ENCODE measurements at places on chromosomes 4 and X.

GRCh38 chrX:80423744-80424143 is 3.5 kb downstream of the TENT5D start:
- DNase-seq: no peak

GRCh38 chr4:22202246-22202974 is 253.8 kb upstream of the KCNIP4 start:
- no peak for DNase-seq

DNA sequence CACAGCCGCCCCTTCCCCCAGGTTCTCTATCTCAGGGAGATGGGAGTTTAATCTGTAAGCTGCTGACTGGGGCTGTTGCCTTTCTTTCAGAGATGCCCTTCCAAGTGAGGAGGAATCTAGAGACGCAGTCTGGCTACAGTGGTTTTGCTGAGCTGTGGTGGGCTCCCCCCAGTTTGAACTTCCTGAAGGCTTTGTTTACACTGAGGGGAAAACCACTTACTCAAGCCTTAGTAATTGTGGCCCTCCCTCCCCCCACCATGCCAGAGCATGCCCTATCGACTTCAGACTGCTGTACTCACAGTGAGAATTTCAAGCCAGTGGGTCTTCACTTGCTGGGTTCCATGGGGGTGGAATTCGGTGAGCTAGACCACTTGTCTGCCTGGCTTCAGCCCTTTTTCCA is 131.3 kb downstream of the FAAH2 start:
- DNase-seq: no peak

DNA sequence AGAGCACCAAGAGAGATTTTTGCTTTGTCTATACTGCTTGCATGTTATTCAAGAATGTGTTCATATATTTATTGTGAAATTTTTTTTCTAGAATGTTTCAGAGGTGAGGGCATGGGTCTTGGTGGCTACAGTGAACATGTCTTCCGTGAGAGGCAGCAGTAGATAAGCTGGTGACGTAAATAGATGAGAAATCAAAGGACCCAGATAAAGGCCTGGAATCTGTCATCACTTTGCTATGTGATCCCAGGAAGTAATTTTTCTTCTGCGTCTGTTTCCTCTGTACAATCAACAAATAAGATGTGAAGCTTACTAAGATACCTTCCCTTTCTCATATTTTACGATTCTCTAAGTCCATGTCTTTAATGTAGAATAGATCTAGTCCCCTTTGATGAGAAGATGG is 129.1 kb downstream of the COL4A6 start:
- no peak for DNase-seq

DNA sequence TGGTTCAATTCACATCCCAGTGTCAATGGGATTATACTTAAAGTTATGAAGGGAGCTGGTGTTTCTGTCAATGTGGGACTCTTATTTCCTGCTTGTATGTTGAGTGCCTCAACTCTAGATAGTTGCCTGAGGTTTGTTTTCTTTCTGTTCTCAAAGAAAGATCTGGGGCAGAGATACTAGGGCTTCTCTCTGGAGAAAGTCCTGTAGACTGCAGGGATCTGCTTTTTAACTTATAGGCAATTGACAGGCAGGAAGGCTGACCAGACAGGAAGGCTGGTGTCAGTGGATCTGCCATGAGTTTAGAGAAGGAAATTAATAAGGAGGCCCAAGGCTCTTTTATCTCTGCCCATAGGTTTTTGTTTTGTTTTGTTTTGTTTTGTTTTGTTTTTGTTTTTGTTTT is 64.0 kb upstream of the PRKX start:
- DNase-seq: no peak

GRCh38 chrX:112808007-112808406 is 32.6 kb downstream of the AMOT start:
- no peak for DNase-seq

GRCh38 chr4:114163051-114163450 is 183.6 kb upstream of the ARSJ start:
- DNase-seq: no peak

DNA sequence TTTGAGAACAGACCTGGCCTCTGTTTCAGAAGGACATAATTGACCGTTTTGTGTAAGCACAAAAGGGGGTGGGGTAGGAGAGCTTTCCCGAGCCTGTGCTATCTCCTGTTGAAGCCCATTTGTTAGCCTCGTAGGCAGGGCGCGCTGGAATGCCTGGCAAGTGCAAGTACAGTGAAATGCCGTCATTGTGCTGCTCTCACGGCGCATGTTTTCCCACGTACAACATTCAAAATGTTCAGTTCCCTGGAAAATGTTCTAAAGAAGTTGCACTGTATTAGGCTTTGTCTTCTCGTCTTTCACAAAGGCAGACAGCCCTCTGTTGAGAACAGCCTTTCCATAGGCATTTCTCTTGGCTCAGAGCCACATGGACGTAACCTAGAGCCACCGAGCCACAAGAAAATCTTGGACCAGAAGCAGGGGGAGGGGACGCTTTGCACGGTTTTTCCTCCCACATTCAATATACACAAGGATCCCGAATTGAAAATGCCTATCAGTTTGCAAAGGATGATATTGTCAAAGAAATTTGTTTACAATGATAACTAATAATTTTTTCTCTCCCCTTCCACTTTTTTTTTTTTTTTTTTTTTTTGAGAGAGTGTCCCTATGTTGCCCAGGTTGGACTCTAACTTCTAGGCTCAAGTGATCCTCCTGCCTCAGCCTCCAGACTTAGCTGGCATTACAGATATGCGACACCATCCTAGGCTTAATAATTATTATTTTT is 54.6 kb upstream of the RAPGEF2 start:
- DNase-seq: no peak

DNA sequence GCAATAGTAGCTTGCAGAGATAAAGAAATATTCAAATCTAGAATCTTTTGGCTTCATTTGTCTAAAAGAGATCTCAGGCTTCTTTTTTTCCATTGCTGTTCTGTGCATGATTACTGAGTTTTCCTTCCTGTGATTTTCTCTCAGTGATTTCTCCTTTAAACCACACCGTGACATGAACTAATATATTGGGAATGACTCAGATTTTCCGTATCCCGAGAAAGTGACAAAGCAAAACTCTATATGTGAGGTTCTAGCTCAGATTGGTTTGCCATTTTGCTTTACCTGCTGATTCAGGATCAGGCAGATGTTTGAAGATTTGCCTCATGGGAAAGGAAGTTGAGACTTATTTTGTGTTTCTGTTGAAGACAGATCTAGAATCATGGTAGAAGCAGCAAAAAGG is 59.4 kb downstream of the MTHFD2L start:
- no peak for DNase-seq

GRCh38 chr4:120664851-120665250 is 257.7 kb downstream of the PRDM5 start:
- DNase-seq: no peak

GRCh38 chr4:73687421-73687820 is 52.9 kb upstream of the CXCL8 start:
- no peak for DNase-seq

GRCh38 chr4:69816236-69816635 is 43.7 kb downstream of the SULT1E1 start:
- DNase-seq: no peak

GRCh38 chr4:52059372-52059771 is 8.3 kb downstream of the SPATA18 start:
- no peak for DNase-seq

DNA sequence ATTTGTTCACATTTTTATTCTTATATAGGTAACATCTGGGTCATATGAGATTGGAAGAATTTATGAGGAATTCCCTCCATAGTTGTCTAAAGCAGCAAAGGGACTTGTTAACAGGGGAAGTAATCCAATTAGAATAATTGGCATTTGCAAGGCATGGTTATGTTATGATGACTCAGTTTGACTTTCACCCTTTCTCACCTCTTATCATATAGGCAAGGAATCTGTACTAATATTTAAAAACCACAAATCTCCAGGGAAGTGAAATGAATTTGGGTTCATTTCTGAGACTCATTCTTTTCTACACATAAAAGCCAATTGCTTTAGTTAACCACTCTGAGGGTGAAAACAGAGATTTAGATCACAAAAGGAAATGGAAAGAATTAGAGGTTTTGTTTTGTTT is 281.5 kb upstream of the DKK2 start:
- DNase-seq: no peak

- DNase-seq: no peak
Observed at GRCh38 chrX:77342004-77342403, 105.2 kb upstream of the FGF16 start.

DNA sequence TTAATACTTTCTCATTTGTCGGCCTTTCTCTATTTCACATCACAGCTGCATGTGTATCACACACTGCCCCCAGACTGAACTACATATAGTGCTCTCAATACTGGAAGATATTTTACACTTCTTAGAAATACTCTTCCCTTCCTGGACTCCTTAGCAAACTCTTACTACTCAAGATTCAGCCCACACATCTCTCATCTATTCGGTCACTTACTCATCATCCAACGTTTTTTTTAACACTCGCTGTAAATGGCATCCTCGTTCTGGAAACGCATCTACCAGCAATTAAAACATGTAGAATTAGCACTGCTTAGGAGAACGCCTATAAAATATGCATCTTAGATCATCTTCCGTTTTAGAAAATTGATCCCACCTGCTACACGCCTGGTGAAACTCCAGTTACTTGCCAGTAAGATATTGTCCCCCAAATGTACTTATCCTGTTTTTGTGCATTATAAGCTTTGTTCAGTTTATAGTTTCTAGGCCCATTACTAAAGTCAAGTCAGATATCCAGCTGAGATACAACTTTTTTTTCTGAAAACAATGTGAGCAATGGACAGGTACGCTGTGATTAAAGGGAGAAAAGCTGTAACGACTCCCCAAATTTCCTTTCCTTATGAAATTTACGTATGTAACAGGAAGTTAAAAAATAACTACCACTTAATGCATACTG is 1.0 kb downstream of the LRP2BP start:
- DNase-seq: no peak

- no peak for DNase-seq
Observed at GRCh38 chr4:85370400-85371032, 104.4 kb upstream of the ARHGAP24 start.

- DNase-seq: no peak
Observed at GRCh38 chr4:1939664-1940509, 68.7 kb downstream of the NSD2 start.

- DNase-seq: no peak
Observed at GRCh38 chrX:109840585-109840984, 107.5 kb upstream of the ACSL4 start.

DNA sequence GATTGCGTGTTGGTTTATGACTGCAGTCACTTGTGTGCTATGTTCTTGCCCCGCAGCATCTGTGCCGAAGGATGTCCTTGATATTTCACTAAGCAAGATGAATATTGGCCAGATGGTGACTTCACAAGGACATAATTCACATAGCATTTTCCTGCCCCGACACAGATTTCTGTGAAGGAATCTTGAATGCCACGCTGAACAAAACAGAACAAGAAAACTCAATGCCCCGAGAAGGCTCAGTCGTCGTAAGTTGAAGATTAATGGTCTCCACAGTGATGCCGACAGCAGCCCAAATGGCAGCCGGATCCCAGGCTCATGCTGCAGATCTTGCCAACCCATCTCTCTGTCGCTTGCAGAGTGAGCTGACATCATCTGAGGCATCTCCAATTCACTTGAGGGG is 145.9 kb downstream of the CPEB2 start:
- DNase-seq: no peak

GRCh38 chr4:101987623-101988243 is 197.2 kb downstream of the BANK1 start:
- no peak for DNase-seq

GRCh38 chr4:171235521-171235920 is 577.7 kb upstream of the GALNTL6 start:
- no peak for DNase-seq

DNA sequence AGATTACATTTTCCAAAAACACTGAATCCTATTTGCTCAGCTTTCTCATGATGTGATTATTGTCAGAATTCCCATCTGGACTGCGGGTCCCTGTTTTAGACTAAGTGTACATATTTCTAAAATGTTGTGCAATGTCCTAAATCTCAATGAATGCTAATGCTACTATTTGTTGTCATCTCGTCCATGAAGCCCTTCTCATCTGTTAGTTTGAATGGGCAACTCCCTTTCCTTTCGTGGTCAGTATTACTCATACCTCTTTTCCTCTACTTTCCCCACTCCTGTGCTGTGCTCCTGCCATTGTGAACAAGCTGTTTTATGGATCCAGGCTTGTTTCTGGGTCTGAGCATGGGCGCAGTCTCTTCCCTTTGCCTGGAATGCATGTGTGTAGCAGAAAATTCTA is 91.0 kb downstream of the MID1 start:
- no peak for DNase-seq

DNA sequence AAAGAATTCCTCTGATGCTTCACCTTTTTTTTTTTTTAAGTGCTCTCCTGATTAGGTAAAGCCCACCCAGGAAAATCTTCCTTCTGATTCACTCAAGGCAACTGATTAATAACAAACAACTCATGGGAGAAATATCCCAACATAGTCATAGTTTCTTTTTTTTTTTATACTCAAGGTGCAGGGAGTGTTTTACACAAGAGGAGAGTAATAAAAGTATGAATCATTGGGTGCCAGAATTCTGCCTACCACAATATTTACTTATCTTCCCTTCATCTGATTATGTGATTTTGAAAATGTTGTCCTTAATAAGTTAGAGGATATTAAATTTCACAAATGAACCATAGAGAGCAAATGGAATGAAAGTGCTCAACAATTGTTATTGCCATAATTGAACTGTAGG is 329.9 kb downstream of the TECRL start:
- DNase-seq: no peak

GRCh38 chrX:112512509-112512908 is 167.2 kb downstream of the LHFPL1 start:
- no peak for DNase-seq

DNA sequence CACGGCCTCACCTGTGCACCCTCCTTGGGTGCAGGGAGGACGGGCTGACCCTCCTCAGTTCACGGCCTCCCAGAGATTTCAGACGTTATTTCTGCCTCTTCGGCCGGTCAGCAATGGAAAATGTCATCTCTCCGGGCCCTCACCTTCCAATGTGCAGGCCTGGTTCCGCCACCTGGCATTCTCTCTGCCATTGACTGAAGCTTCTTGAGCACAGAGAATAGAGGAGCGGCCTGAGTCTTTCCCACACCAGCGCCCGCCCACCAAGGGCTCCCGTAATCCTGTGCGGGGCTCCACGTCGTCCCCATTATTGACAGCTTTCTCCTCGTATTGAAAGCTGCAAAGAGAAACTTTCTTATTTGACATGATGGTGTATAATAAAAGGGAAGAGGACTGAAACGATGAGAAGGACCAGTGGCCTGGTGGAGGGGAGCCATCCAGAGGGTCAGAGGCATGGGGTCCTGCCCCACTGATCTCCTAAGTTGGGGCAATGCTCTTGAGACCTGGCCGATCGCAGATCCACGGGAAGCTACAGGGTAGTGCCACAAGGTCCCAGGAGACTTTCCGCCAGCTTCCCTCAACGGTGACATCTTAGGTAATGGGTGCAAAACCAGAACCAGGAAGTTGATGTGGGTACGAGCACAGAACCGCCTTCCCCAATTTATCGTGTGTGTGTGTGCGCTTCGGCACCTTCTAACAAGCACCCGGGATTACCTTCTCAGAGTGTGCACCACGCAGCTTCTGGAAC is 20.6 kb downstream of the HTRA3 start:
- no peak for DNase-seq

DNA sequence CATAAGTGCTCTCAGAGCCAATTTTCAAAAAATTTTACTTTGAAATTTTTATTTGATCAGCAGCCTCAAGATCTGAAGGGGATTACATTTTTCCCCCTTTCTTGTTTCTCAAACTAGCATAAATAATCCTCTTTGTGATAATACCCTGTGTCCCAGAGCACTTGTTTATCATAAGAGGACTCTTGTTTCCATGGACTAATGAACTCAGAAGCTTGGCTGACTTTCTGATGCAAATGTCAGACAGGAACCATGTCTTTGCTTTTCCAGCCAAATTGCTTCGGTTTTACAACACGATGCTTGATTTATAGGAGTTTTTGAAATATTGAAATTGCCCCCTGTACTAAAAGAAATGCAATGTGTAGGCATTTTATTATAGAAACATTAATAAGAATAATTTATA is 859.3 kb upstream of the LCORL start:
- DNase-seq: no peak

Measured in vagina (tissue), 2 donors.